ENCODE measurements at places on chromosomes 12 and 14.

DNA sequence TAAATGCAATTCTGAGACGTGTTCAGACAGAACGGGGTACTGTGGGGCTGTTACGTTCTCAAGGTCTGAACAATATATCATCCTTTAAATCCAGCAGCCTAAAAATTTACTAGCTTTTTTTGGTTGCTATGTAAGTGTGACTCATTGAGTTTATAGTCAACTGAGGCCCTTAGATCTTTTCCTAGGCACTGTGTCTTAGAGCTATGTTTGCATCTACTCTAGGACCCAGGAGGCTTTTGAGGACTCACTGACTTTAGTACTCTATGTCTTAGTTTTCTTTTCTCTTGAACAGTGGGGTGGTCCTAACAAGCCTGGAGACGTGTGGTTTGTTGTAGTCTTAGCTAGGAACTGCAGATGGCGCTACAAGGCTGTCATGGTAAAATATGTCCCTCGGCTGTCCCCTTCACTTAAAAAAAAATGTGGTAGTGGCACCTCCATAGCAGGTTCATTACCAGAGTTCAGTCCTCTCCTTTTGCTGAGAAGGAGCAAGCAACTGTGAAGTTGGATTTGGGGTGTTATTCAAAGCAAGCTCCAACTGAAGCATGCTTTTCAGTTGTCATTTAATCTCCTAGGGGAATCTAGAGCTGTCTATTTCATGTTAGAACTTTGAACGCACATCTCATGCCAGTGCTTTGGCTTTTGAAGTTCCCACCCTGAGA is 8.7 kb upstream of the SPATS2 start:
- no peak for DNase-seq

- no peak for DNase-seq
Measured at GRCh38 chr14:47961634-47962033, 286.2 kb upstream of the MDGA2 start.

- no peak for DNase-seq
Measured at GRCh38 chr14:79805636-79806035, 405.7 kb downstream of the DIO2 start.

- DNase-seq: no peak
Measured at GRCh38 chr12:113152835-113153814, 3.6 kb downstream of the CFAP73 start.

- no peak for DNase-seq
Measured at GRCh38 chr12:74598819-74599218, 61.2 kb downstream of the ATXN7L3B start.

GRCh38 chr14:65349100-65349499 is 63.4 kb upstream of the FUT8 start:
- DNase-seq: no peak

DNA sequence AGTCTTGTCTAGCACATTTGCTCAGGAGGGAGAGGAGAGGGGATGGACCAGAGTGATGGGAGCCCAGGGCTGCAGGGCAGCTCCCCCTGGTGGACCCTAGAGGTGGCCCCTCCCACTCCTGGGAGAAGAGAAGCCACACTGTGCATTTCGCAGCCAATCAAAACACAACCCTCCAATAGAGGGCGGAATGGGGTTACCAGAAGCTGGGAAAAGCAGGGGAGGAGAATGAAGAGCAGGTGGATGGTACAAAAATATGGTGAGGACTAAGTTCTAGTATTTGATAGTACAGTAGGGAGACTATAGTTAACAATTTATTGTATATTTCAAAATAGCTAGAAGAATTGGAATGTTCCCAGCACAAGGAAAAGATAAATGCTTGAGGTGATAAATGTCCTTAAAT is 23.6 kb downstream of the VASH1 start:
- no peak for DNase-seq

GRCh38 chr12:67598598-67598997 is 49.9 kb upstream of the DYRK2 start:
- no peak for DNase-seq
